HTR-8/SVneo (cell line): ENCODE measurements at places on chromosomes 12 and 14.

- DNase-seq = no peak
Measured at GRCh38 chr12:113180333-113180732, 4.9 kb downstream of the DDX54 start.

- DNase-seq = no peak
Measured at GRCh38 chr12:39070775-39071174, 165.4 kb upstream of the CPNE8 start.

DNA sequence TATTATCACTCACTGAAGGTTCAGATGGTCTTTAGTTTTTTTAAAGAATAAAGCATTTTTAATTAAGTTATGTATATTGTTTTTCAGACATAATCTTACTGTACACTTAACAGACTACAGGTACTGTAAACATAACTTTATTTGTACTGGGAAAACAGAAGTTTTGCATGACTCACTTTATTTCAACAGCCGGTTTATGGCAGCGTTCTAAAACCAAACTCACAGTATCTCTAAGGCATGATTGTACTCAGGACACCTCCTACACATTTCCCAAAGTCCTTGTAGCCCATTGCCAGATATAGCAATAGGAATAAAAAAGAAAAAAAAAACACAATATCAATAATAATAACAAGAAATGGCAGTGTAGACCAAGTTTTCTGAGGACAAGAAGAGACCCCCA lies 1341.4 kb downstream of the FSCB start:
- DNase-seq = no peak

DNA sequence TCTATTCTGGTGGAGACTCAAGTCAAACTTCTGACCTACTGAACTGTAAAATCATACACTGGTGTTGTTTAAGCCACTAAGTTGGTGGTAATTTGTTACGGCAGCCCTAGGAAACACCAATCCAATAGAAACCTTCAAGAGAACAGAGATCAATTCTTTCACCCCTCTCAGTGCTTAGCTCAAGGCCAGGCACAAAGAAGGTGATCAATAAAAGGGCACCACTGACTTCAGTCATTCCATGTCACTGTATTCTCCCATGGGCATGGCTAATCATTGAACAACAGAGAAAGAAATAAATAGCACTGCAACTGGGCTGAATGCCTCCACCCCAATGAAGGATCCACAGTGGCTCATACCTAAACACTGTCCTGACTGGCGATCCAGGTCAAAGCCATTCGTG lies 7.3 kb downstream of the FBLN5 start:
- no peak for DNase-seq
